ENCODE measurements at places on chromosomes 6 and 20.

DNA sequence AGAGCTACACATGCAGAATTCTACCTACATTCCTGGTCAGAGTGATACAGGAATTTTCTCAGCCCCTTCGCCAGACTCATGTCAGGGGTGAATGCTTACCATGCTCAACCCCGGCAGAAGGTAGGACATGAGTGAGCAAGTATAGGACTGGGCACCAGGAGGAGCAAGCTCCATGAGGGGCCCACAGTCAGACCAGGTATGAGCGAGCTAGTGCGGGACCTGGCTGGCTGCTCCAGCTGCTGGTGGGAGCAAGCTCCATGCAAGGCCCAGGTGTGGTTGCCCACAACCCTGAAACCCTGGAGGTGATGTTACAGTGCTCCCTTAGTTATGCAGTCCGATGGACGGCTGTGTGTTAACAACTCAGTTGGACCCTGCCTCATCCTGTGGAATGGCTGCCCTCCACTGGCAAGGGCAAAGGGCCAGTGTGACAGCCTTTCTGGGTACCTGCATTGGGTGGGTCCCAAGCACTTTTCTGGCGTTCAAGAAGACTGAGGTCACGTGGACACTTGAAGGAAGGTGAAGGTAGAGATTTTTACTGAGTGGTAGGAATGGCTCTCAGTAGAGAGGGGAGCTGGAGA lies 503.5 kb upstream of the CITED2 start:
- no peak for DNase-seq

DNA sequence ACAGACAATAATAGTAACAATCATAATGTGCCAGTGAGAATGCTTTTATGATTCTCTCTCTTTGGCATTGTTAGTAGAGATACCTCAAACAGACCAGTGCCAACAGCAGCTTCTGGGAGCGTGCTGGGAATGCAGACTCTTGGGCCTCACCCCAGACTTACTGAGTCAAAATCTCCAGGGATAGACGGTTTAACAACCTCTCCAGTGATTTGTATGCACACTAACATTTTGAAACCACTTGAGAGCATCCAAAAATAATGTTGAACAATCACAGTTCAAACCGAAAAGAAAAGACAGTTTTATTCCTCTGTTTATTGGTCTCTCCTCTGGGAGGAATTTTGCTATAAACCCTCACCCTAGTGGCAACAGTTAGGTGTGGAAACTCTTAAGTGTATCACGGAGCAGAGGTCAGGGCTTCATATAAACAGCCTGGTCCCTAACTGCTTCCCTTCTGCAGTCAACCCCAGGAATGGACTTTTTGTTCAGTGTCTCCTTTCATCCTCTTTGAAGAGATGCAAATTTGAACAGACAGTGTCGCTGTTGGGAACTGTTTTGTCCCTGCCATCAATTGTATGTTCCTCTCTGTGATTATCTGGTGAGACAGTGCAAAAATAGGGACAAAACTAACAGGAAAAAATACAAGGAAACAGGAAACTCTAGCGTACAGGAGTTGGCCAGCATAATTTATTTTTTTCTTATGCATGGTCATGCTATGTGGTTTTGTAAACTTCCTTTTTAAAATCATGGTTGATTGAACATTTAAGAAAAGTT lies 162.4 kb upstream of the BTBD3 start:
- no peak for DNase-seq

DNA sequence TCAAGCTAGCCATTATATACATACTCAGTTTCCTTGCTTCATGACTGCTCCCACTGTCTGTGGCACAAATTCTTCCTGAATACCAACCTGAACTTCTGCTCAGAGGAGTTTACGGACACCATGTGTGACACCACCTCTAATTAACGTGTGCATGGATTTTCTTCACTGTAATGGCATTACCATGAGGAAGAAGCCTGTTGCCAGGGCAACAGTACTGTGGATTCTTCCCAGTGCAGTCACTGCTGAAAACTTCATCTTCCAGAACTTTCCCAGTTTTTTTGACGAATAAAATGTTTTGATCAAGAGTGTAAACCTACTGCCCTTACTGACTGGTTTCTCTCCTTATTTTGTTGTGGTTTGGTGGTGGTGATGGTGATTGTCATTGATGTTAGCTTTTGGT lies 444.3 kb upstream of the NRSN1 start:
- DNase-seq = no peak

DNA sequence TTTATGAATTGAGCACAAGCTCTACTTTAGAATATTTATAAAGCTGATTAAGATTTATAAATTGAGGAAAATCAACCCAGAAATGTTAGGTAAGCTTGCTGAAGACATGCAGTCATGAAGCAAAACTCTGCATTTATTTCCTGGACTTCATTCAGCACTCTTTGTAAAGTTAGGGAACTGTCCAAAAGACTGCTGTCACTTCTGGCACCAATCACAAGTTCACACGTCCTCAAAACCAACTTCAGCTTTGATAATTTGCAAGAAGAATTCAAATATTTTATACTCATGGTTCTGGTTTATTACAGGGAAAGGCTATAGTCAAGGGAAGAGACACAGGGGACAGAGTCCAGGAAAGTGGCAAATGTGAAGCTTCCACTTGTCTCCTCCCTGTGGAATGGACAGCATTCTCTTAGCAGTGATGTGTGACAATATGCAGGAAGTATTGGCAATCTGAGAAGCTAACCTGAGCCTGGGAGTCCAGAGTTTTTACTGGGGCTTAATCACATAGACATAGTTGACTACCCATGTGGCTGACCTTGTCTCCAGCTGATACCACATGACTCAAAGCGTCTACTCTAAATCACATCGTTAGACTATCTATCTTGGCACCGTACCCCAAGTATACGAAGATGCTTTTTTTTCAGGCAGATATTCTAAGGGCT lies 85.4 kb downstream of the PPP1R14C start:
- no peak for DNase-seq

DNA sequence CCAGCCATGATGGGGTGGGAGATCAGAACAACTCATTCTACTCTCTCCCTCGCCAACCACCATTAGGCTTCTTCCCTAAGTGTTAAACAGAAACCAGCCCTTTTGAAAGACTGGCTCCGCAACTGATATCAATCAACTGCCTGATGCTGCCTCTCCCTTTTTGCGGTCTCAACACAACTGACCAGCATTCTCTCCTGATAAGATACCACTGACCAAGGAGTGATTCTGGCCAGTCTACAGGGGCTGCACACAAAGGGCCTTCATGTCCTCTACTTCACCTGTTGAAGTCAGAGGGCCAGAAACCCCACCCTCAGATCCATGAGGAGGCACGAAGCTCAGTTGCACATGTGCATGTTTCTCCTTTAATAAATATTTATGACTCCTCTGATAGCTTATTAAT lies 145.1 kb downstream of the CD24 start:
- DNase-seq = no peak

DNA sequence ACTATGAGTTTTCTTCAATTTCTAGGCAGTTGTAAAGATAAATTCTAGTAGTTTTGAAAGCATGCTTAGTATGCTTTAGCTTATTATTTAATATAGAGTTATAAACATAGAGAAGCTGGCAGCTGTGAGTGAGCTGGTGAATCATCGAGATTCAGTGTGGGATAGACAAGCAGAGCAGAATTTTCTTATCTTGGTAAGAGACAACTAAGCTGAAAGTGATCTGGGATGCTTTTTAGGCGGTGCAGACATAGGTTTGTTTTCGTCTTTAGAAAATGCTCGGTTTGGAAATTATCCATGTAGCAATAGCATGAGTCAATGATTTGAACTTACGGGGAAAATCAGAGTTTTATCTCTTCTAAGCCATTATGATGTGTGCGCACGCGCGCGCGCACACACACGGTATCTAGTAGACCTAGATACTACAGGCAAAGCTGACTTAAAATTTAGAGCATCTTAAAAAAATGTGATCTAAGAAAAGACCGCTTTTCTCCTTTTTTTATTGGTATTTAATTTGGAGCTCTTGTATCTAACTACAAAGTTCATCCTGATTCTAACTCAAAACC lies 128.3 kb upstream of the MAP3K7 start:
- DNase-seq = no peak

- no peak for DNase-seq
Observed at GRCh38 chr20:51600950-51601349, 58.4 kb upstream of the NFATC2 start.

DNA sequence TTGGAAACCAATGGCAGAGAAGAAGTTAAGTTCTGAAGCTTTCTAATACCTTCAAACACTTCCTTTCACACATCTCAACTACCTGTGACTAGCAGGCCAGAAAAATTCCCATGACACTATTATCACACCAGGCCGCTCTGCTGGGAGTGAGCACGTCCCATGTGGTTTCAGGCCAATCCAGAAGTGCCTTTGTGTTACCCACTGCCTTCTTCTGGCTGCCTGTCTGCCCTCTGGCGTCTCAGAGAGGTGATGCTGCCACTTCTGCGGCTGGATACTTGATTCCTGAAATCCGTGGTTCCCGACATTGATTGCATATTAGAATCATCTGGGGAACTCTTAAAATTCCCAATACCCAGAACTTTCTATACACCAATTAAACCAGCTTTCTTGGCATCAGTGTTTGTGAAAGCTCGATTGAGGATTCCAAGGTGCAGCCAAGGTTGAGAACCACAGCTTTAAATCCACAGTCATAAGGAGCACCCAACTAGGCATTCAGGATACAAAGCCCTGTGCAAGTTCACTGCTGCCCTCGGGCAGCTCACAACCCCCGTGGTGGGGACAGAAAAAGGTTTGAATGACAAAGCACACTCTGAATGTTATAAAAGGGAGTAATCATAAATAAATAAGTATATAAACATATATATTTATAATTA lies 65.6 kb downstream of the STMND1 start:
- DNase-seq = peak; percentile 52

- DNase-seq = no peak
Observed at GRCh38 chr20:44354979-44355497, 461 bp upstream of the HNF4A start.

DNA sequence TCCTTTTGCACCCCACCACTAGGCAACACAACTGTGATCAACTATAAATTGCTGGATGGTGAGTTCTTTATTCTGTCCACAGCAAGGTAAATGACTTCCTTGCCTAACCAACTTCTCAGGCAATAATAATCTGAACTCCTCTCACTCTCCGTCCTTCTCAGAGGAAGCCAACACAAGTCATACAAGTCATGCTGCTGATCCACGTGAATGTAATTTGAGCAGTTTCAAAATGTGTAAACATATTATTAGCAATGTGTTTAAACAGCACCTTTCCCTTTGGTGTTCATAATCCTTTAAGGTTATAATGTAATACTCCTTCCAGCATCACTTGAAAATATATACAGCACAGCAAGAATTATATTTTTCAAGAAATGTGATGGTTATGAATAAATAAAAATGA lies 127.9 kb downstream of the QRSL1 start:
- no peak for DNase-seq

DNA sequence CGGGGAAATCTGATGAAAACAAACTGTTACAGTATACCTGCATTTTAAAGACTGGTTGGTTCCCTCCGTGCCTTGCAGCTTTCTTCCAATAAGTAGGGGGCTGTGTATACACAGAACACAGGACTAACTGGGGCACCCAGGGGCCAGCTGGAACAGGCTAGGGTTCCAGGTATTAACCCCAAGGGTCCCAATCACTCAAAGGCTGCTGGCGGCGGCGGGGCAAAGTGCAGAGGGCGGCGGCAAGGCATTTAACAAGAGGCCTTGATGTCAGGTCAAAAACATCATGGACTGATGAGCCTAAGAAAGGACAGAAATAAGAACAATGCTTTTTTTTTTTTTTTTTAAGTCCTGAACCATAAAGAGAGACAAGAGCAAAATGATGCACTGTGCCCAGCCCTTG lies 2.5 kb downstream of the PMEPA1 start:
- DNase-seq = no peak

DNA sequence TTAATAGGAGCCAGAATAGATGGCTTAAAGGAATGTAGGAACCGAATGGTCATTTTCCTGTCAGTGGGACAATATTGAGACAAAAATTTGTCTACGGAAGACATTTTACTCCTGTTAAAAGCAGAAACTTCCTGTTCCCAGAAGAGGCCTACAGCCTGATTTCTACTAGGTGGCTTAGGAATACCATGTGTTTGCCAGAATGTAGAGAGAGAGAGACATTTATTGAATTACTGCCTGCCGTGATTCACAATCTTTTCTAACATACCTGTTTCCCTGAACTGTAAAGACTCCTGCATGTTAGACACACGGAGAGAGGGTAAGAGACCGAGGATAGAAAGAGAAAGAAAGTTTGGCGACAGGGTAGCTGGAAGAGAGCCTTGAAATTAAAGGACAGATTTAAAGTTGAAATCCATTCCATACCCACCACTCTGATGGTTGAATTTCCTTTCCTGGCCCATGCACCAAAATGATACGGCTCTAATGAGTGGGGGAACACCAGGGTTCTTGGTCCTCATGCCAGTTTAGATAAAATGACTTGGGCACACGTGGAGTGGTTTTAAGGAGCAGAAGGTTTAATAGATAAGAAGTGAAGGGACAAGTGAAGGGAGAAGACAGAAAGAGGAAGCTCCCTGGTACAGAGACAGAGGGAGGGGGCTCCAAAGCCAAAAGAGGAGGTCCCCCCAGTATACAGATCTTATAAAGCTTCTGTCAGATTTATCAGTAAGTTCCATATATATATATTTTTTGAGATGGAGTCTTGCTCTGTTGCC lies 22.5 kb downstream of the NCOA3 start:
- no peak for DNase-seq

GRCh38 chr6:47105469-47106178 lies 63.5 kb upstream of the ADGRF1 start:
- DNase-seq = no peak

DNA sequence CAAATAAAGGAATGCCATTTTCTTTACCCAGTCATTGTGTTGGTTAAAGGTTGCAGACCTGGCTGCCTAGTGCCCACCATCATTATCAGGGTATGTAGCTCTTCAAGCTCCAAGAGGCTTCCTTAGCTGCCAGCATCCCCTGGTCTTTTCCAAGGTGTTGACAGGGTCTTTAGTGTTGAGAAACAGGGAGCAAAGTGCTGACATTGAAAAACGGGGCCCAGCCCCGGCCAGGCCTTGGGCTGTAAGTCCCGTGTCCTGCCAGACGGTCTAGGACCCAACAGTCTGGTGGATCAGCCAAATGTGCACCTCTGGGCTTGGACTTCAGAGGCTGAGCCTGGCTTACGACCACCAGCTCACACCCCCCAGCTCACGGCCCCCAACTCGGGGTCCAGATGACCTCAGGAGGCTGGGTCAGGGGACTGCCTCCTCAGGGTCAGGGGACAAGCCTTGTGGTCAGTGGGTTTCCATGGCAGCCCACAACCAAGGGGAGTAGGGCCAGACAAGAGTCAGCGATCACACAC lies 114.4 kb upstream of the MLN start:
- DNase-seq = no peak

DNA sequence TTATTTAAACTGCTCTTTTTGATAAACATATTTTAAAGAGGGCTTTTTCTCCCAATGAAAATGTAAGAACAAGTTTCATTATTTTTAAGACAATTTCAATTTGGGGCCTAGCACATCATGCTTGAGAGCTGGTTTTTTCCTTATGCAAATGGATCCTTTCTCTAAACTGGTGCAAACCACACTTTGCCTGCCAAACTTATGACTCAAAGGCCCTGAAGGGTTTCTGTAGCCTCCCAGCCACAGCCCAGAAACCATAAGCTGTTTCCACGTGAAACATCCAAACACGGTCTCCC lies 451 bp upstream of the HSF2 start:
- no peak for DNase-seq
